ENCODE measurements at places on chromosomes 13 and 19. TPM values are rescaled to one million over a fixed set of nuclear protein-coding genes. Genes with fewer than 3 reads are reported as not detected.

ZIC2 gene
- total RNA-seq = 5.2 TPM

TMEM238 gene
- total RNA-seq = 10.0 TPM

SPIB gene
- 0.24 TPM for total RNA-seq

CEACAM19 gene
- total RNA-seq = 9.3 TPM

PSG5 gene
- total RNA-seq = 0.35 TPM

C19orf25 gene
- total RNA-seq = 16.3 TPM

CACNG8 gene
- 1.2 TPM for total RNA-seq

FFAR1 gene
- not detected for total RNA-seq

HMG20B gene
- total RNA-seq = 61.9 TPM
